ENCODE measurements at places on chromosomes 13 and 19.

- DNase-seq = no peak
Observed at GRCh38 chr13:33188093-33188882, 97.3 kb downstream of the STARD13 start.

GRCh38 chr19:34997071-34997617 is 3.0 kb upstream of the GRAMD1A start:
- peak; percentile 34 for DNase-seq

- no peak for DNase-seq
Observed at GRCh38 chr19:28388988-28389387, 824.0 kb downstream of the UQCRFS1 start.

GRCh38 chr13:101123028-101123427 is 293.3 kb downstream of the NALCN start:
- DNase-seq = no peak

DNA sequence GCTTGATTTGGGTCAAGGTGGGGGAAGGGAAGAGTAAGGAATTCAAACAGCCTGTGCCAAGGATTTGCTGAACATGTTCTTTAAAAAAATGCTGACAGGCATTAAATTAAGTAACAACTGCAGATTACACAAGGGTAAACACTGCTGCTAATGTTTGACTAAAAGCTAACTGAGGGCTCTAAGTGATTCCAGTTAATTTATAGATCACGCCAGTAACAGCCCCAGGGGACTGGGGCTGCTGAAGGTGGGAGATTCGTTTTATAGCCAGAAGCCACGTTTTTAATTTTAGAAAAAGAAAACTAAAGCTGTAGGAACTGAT is 321.7 kb downstream of the DLEU7 start:
- no peak for DNase-seq

- DNase-seq = no peak
Observed at GRCh38 chr19:53808710-53809125, 15.4 kb downstream of the NLRP12 start.

DNA sequence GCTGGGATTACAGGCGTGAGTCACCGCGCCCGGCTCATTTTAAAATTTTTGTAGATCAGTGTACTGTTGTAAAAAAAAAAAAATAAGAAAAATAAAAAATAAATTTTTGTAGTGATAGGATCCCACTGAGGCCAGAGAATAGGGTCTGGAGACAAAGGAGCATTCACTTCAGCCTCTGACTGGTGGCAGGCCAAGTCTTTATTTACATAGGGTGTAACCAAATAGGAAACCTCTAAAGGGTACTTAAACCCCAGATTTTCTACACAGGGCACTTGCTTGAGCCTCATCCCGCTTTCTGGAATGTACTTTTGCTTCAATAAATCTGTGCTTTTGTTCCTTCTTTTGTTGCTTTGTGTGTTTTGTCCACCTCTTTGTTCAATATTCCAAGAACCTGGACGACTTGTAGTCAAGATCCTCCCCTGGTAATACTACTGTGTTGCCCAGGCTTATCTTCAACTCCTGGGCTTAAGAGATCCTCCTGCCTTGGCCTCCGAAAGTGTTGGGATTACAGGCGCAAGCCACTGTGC is 2.1 kb upstream of the PDCD2L start:
- DNase-seq = no peak

GRCh38 chr13:113747291-113747833 is 11.7 kb upstream of the TMEM255B start:
- no peak for DNase-seq

DNA sequence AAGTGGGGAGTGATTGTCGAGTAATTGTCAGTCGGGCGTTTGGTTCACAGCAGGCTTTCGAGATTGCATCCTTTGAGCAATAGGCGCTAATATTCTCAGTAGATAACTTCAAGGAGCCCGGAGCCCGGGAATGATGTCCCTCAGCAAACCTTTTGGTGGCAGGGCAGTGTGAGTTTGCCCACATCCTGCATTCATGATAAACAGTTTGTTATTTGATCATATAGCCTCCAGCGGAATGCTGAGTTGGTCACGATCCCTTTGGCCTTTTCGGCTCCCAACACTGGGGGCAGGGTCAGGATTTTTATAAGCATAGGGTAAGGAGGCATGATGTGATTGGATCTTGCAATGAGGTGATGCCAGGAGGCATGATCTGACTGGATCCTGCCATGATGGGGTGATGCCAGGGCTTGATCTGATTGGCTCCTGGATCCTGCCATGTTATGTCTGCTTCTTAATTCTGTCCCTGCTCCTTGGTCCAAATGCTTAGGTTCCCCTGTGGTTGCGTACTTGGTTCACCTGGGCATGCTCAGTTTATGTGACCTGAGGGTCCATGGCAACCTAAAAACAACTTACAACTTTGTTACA is 38.2 kb upstream of the IGSF23 start:
- DNase-seq = no peak

- no peak for DNase-seq
Observed at GRCh38 chr13:44318161-44318560, 55.5 kb upstream of the SERP2 start.

DNA sequence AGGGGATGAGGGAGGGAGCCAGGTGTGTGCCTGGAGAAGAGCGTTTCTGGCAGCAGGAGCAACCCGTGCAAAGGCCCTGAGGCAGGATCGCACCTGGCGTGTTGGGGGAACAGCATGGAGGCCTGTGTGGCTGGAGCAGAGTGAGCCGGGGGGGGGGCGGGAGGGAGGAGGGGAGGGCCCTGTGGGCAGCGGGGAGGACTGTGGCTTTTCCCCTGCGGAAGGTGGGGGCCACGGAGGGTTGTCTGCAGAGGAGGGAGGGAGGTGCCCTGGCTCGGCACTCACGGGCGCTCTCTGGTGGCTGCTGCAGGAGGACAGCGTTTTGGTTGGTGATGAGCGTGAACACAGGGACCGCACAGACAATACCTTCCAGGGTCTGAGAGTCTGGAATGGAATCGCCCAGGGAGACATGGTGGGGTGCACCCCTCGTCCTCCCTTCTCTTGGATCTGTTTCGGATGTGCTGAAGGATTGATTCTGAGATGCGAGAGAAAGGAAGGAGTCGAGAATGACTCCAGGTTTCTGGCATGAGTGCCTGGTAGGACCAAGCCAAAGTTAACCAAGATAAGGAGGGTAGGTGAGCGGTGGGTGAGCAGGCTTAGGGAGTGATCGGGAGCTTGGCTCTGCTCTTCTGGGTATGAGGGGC is 6.5 kb downstream of the RAB11B start:
- no peak for DNase-seq

- DNase-seq = no peak
Observed at GRCh38 chr13:74767050-74767449, 632.8 kb upstream of the KLF12 start.

GRCh38 chr19:19475015-19475765 is 40.2 kb downstream of the TSSK6 start:
- no peak for DNase-seq

DNA sequence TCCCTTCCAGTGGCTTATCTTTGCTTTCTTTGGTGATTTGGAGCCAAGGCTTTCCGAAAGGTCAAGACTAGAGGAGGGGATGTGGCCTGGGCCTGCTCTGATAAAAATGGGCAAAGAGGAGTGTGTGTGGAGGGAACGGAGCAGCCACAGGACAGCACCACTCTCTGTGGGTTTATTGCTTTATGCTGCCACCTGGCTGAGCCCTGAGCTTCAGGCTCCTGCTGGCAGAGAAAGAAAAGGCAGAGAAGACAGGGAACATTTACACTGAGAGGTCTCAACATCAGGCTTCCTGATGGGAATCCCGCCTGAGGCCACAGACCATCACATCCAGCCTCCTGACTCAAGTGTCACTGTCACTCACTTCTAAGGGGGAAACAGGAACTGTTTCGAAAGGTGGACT is 9.2 kb upstream of the GSX1 start:
- DNase-seq = no peak
